ENCODE measurements at places on chromosomes 12 and 14.

DNA sequence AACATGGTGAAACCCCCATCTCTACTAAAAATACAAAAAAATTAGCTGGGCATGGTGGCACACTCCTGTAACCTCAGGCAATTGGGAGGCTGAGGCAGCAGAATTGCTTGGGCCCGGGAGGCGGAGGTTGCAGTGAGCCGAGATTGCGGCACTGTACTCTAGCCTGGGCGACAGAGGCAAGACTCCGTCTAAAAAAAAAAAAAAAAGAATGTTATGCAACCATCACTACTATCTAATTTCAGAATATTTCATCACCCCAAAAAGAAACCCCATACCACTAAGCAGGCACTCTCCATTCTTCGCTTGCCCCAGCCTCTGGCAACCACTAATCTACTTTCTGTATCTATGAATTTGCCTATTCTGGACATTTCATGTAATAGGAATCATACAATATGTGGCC lies 68.8 kb upstream of the AMN start:
- DNase-seq: no peak

- DNase-seq: no peak
Observed at GRCh38 chr14:31505411-31505810, 17.6 kb upstream of the GPR33 start.

- no peak for DNase-seq
Observed at GRCh38 chr14:55802986-55803872, 223.2 kb downstream of the KTN1 start.

- DNase-seq: no peak
Observed at GRCh38 chr12:95118788-95119179, 45.4 kb upstream of the NR2C1 start.

DNA sequence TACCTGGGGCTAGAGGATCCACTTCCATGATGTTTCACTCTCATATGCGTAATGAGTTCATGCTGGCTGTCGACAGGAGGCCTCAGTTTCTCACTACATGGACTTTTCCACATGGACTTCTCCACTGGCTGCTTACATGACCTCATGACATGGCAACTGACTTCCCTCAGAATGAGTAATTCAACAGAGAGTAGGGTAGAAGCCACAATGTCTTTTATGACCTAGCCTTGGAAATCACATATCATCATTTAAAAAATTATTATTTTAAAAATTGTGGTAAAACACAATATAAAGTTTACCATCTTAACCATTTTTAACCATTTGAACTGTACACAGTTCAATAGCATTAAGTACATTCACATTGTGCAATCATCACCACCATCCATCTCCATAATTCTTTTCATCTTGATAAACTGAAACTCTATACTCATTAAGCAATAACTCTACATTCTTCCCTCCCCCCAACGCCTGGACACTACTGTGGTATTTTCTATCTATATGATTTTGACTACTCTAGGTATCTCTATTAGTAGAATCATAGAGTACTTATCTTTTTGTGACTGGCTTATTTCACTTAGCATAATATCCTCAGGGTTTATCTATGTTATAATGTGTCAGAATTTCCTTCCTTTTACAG lies 144.5 kb downstream of the TGFB3 start:
- DNase-seq: no peak

GRCh38 chr12:54161481-54162437 lies 27.0 kb downstream of the SMUG1 start:
- DNase-seq: no peak

DNA sequence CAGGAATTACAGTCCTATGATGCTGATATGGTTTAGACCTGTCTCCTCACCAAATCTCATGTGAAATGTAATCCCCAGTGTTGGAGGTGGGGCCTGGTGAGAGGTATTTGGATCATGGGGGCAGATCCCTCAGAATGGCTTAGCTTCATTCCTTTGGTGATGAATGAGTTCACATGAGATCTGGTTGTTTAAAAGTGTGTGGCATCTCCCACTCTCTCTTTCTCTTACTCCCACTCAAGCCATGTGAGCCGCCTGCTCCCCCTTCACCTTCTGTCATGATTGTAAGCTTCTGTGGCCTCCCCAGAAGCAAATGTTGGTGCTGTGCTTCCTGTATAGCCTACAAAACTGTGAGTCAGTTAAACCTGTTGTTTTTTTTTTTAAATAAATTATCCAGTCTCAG lies 89.4 kb upstream of the ARHGAP5 start:
- DNase-seq: no peak

DNA sequence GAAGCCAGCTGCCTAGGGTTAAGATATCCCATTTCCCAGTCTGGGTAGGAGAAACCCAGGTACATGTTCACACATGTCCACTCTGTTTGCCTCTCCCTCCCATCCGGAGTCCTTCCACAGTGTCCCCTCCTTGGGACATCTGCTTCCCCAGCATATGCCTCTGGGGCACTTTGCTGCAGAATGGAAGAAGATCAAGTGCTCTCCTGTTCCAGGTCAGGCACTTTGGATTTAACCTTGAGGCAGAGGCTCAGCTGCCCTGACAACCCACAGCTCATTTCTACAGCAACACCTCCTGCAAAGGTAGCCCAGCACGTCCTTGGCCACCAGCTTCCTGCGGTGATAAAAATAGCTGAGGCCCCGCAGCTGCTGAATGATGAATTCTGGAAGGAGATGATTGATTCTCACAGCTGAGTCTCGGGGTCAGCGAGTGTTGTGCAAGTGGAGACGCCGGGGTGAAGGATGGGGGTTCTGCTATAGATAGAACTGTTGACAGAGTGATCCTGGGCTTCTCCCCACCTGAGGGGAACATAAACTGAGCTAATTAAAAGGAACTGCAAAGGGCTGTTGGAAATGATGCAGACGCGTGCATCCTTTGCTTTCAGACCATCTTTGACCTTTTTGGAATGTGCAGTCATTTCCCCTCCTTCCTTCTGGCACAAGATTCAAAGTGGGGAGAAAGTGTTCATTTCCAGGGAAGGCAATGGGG lies 145.0 kb downstream of the SLC38A6 start:
- DNase-seq: no peak

DNA sequence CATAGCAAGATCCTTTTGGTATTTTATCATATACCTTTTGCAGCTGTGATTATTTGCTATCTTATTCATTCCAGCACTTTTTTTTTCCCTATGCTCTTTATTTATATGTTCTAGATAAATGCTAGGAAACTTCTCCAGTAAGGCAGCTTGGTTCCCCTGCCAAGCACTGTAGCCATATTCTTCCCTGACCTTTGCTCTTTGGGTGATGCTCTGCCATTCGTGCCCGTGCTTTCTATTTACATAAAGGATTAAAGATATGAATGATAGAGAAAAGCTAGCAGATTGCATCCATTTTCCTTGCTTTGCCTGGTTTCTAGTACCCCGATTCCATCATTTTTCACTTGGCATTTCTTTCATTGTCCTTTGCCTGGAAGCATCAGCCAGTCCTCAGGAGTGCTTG lies 42.2 kb downstream of the FNTB start:
- DNase-seq: no peak

DNA sequence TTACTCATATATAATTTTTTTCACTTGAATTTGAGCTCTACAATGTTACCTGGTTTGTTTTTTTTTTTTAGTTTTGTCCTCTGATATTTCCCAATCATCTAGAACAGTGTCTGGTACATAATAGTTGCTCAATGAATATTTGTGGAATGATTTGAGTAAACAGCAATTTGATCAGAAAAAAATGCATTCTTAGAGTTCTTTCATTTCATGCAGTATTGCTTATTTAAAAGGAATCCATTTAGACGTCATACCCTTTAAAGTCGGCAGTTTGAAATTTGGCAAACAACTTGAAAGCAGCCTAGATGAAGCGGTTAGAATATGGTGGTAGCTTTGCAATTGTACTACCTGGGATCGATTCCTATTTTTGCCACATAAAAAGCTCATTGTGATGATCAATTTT lies 140.0 kb downstream of the PDE3A start:
- DNase-seq: no peak

- no peak for DNase-seq
Observed at GRCh38 chr12:110345963-110346362, 57.5 kb downstream of the ANAPC7 start.

DNA sequence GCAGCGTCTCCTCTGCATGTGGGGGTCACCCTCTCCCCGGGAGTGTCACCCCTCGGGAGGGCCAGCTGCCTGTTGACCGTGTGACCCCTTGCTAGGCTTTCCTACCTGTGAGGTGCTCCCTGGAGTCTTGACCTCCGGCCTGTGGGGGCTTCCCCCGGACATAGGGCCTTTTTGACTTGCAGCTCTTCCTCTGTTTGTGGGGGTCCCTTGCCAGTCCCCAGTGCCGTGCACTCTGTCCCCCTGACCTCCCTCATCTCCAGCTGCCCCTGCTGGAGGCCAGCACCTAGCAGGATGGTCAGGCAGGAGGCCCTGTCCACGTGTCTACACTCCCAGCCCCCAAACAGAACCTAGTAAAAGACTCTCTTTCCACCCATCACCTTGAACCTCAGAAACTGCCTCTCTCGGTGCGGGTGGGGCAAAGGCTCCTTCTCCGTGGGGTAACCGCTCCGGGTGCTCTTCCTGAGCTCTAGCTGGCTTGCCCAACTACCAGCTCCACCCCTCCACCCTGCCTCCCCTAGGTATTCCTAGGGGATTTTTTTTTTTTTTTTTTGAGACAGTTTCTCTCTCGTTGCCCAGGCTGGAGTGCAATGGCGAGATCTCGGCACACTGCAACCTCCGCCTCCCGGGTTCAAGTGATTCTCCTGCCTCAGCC lies 810 bp downstream of the AACS start:
- DNase-seq: no peak

DNA sequence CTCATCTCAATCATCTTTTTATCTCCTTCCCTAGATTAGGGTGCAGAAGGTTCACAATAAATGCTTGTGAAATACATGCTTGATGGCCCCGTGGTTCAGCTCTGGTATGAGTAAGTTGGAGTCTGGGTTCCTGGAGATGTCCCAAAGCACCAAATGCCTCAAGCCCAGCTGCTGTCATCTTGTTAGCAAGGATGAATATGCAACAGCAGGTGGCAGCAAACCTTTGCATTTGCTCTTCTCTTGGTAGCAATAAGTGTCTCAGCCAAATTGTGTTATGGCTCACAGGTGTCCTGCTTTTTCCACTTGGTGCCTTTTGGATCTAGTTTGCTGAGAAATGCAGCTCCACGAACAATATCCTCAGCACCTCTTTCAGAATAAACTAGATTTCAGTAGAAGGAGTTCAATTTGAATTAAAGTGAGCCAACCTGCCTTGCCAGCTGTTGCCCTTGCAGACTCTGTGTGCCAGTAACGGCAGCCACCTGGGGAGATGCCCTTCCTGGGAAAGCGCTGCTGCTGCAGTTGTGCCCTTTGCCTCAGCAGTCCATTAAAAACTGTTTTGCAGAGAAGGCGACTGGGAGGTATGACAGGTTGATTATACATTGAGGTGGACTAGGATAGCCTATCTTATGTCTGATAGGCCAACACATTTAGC lies 417.3 kb downstream of the SNAPC1 start:
- DNase-seq: peak; percentile 27

DNA sequence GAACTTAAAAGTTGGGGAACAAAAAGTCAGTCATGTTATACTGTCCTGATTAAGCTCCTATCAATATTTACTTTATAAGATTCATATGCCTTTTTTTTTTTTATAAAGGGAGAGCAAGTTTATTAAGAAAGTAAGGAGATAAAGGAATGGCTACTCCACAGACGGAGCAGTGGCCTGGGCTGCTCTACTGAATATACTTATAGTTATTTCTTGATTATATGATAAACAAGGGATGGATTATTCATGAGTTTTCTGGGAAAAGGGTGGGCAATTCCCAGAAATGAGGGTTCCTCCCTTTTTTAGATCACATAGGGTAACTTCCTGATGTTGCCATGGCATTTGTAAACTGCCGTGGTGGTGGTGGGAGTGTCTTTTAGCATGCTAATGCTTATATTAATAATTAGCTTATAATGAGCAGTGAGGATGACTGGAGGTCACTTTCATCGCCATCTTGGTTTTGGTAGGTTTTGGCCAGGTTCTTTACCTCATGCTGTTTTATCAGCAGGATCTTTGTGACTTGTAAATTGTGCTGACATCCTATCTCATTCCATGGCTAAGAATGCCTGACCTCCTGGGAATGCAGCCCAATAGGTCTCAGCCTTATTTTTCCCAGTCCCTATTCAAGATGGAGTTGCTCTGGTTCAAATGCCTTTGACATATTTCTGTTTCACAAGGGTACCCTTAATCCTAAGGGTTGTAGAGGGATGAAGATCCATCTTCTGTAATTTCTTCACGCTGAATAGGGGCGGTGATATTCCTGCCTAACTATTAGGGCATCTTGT lies 73.9 kb downstream of the OTOGL start:
- no peak for DNase-seq

DNA sequence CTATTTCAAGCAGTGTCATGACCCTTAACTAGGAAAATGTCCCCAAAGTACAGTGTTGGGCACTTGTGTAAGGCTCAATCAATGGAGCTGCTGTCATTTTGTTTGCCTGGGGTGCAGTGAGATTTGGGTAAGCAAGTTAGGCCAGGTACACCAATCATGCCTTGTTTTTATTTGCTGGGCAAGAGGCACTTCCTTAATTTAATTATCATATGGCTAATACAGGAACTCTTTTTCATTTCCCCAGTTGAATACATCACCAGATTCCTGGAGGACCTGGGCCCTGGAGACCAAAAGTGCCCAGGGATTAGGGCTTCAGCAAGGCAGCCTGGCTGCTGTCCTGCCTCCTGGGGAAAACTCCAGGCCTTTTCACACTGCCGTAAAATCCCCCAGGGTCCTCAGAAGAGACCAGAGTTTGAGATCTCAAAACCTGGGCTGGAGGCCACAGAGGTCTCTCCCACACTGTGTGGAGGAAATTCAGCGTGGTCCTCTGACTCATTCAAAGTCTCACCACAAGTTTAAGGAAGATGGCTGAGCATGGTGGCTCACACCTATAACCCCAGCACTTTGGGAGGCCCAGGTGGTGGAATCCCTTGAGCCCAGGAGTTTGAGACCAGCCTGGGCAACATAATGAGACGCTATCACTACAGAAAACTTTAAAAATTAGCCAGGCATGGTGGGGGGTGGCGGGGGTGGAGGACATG lies 28.4 kb upstream of the FOXN3 start:
- DNase-seq: peak; percentile 50

DNA sequence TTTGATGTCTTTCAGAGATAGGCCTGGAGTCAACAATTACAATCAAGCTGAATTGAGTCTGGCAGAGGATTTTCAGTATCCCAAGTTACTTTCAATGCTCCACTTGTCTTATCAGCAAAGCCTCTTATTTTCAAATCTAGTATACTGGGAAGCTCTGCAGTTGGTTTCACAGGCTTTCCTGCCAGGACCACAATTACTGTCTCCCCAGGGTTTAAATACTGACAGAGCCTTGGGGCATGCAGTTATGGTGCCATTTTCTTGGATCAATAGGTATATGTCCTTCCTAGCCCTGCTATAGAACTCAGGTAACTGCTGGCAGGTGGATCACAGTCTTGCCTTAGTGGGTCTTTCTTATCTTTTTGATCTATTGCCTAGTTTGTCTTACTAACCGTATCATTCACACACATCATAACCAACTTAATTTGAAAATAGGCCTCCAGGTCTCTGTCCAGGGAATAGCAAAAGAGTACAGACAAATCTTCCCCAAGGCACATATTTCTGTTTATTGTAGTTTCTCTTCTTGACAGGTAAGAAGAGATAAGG lies 22.4 kb upstream of the RNU6-8 start:
- DNase-seq: no peak

- no peak for DNase-seq
Observed at GRCh38 chr14:103230021-103230420, 104.0 kb upstream of the EIF5 start.

All from stimulated activated CD4-positive, alpha-beta T cell treated with anti-CD3 and anti-CD28 coated beads, Interleukin-4, amount 100 ng/mL, for 24 hours (primary cell).